NCI-H345 (cell line): ENCODE measurements at places on chromosomes 1 and 21.

DNA sequence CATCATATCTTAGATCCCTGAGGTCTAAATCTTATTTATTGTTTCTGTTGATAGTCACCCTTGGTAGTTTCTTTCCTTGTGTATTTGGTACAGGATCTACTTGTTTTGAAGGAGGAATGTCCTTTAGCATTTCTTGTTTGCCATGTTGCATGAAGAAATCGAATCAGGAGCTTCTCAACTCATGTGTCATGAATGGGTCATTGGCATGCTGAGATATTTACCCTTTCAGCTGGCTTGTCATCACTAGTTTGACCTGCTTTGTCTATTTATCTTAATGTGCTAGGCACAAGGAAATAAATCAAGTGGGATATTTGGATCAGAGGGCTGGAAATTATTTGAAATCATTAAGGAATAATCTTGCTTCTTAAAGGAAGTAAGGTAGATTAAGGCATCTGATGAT is 23.8 kb downstream of the THEM4 start:
- no peak for DNase-seq

DNA sequence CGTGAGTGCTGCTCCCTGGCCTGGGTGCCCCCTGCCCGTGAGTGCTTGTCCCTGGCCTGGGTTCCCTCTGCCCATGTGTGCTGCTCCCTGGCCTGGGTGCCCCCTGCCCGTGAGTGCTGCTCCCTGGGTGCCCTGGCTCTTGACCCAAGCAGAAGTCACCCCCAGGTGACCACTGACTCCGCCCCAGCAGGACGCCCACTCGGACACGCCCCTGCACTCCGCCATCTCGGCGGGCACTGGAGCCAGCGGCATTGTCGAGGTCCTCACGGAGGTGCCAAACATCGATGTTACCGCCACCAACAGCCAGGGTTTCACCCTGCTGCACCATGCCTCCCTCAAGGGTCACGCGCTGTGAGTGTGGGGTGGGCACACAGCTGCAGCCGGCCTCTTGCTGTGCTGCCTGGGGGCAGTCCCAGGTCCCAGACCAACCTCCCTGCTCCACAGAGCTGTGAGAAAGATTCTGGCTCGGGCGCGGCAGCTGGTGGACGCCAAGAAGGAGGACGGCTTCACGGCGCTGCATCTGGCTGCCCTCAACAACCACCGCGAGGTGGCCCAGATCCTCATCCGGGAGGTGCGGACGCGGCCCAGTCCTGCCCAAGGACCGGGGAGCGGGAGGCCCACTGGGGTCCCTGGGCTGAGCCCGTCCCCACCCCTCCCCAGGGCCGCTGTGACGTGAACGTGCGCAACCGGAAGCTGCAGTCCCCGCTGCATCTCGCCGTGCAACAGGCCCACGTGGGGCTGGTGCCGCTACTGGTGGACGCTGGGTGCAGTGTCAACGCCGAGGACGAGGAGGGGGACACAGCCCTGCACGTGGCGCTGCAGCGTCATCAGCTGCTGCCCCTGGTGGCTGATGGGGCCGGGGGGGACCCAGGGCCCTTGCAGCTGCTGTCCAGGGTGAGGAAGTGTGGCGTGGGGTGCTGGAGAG is 3.9 kb upstream of the MMP23B start:
- no peak for DNase-seq

DNA sequence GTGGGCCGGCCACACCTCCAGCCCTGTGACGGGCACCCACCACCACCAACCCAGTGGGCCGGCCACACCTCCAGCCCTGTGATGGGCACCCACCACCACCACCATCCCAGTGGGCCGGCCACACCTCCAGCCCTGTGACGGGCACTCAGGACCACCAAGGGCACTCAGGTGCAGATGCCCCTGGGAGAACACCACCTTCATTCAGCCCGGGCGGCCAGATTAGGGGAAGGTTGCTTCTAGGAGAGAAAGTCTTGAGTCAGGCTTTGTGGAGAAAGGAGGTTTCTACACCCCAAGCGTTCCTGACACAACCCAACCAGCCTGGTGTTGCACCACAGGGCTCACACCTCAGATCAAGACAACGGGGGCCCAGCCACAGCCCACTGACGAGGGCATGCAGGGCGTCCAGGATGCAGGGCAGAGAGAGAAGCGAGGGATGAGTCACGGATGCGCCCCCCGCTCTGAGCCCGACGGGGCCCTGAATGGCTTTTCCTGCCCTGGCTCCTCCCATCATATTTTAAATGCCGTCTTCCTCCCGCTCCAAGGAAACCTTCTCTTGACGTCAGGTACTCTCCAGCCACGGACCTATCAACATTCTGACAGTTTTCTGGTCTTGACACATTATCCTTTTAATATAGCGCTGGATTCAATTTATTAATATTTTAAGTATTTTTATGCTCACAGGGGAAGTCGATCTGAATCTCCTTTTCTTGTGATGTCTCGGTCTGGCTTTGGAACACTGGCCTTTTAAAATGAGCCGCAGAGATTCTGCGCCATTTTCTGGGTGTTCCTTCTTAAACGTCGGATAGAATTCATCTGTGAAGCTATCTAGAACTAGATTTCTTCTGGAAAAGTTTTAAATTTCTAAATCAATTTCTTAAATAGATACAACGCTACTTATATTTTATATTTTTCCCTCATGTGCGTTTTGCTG is 631 bp upstream of the SPATC1L start:
- peak; percentile 91 for DNase-seq

GRCh38 chr1:17113963-17114362 is 5.3 kb downstream of the PADI2 start:
- DNase-seq, result no peak

- no peak for DNase-seq
Measured at GRCh38 chr1:114522264-114522575, 11.2 kb upstream of the TRIM33 start.

DNA sequence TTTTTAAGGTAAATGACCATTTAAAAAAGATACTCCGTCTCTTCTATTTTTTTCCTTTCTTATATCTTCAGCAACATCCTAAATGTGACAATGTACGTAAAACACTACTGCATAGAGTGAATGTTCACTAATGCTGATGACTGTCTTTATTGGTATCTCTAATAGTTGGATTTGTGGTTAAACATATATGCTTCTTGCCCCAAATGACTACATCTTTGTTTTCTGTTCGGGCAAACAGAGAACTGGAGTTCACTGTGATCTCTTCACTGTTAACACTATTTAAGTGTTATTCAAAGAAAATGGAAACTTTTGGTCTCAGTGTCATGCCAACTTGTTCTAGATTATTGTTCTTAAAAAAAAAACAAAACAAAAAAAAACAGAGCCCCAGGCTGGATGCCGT is 109.4 kb downstream of the KIF26B start:
- no peak for DNase-seq

DNA sequence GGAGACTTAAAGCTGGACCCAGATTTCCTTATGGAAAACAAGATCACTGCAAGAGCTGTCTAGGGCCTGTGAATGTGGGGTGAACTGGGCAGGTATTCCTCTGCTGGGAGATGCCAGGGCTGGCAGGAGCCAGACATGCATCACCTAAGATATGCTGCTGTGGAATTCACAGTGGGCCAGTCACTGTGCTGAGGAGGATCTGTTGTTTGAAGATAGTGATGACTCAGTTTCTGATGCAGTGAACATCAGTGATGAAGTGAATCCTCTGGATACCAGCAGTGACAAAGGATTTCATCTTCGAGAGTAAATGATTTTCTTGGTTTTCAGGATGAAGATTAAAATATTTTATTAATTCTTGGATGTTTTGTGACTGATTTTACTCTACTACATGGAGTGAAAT is 29.9 kb upstream of the CAMSAP2 start:
- no peak for DNase-seq

DNA sequence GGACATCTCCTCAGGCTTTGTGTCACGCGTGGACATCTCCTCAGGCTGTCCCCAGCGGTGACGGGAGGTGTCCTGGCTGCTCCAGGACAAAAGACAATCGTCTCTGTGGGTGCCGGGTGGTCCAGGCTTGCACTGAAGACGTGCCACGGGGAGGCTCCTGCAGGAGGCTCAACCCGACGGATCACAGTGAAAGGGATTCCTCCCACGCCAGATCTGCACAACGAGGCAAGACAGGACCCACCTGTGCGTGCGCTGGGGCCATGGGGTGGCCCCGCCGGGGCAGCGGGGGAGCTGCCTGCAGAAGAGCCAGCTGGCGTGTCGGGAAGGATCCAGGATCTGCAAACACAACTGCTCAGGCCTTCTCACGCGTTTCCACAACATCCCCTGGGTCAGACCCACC is 18.8 kb upstream of the ARHGEF16 start:
- no peak for DNase-seq

- no peak for DNase-seq
Measured at GRCh38 chr21:38804030-38804788, 1.5 kb upstream of the ETS2 start.
